EL (cell line): ENCODE measurements at places on chromosomes 5 and 9.
A peak's percentile ranks its signal among the peaks of the same experiment; 100 is the strongest.

DNA sequence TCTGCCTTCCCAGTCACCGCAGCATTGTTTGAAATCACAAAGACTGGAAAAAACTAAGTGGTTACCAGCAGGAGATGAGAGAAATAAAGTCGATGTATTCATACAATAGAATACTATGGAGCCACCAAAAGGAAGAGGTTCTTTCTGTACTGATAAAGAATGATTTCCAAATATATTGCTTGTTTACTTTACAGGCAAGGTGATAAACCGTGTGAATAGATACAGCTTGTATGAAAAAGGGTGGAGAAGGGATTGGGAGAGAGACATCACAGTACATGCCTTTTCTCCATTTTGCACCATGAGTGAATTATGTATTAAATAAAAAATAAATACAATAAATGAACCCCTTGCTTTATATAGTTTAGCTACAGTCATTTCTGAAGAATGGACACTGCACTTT lies 91.7 kb downstream of the RFK start:
- DNase-seq, result no peak

DNA sequence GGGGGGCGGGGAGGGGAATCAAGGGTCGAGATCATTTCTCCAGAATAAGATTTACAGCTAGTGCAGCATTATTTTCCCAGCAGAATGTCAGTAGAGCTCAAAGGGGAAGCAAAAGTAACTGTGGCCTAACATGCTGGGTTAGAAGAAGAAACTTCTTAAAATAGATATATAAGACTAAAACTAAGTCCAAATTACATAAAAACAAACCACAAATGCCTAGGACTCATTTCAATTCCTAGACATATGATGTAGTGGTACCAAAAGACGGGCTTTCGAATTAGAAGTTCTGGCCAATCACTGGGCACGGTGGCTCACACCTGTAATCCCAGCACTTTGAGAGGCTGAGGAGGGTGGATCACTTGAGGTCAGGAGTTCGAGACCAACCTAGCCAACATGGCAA lies 20.8 kb upstream of the MELK start:
- no peak for DNase-seq

DNA sequence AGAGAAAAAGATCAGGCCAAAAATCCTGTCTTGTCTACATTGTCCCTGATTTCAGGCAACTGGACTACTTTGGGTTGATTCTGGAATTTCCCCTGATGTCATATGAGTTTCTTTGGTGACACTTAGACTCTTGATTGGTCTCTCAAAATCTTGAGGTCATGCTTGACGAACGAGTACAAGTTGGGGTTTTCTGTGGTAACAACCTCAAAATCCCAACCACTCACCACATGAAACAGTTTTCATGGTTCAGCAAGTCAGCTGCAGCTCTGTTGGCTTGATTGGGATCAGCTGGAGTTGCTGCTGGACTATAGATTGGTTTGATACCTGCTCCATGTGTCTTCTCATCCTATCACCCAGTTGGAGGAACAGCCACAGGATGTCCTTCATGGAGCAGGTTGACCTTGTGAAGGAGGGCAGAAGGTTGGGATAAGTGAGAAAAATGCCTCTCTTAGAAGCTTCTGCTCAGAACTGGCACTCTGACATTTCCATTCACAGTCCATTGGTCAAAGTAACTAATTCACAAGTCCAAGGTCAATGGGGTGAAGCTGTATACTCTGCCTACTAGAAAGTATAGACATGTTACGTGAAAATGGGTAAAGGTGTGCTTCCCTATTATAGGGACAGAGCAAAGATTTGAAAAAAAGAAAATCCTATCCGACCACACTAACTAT lies 284.5 kb downstream of the SH3GL2 start:
- no peak for DNase-seq

GRCh38 chr5:60014331-60014730 lies 120.8 kb upstream of the PDE4D start:
- DNase-seq, result peak; percentile 63

GRCh38 chr5:27491047-27491446 lies 452.7 kb upstream of the CDH9 start:
- no peak for DNase-seq

- DNase-seq, result no peak
These were observed 168.4 kb downstream of the GADD45G start for GRCh38 chr9:89773170-89773569.

DNA sequence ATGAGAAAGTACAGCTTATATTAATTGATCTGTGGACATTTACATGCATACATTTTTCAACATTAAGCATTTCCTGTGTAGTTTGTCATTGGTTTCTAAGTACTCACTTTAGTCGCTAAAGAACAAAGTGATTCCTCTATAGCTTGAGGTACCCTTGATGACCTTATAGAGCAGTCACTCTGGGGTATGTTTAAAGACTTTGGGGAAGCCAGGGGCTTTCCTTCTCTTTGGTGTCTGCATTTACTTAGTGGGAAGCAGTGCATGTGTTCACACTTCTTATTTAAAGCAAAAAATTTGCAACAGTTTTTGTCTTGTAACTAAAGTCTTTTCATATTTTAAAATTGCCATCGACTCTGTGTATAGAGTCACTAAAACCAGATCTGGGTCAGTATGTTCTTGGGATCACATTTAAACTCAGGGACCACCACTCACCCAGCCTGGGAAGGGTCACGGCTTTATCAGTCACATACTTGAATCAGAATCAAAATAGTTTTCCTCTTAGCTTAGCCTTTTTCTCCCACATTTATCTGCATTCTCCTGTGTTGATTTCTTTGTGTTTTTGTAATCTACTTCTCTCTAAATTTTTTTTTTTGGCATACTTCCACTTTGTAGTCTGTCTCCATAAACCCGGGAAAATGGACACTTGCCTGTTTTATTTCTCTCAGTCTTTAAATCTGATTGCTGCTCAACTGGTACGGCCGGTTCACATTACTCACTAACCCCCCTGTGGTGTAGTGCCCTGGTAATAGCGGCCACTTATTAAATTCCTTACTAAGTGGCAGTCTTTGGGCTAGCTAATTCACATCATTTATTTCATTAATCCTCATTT lies 143.9 kb upstream of the FBN2 start:
- DNase-seq, result peak; percentile 14

DNA sequence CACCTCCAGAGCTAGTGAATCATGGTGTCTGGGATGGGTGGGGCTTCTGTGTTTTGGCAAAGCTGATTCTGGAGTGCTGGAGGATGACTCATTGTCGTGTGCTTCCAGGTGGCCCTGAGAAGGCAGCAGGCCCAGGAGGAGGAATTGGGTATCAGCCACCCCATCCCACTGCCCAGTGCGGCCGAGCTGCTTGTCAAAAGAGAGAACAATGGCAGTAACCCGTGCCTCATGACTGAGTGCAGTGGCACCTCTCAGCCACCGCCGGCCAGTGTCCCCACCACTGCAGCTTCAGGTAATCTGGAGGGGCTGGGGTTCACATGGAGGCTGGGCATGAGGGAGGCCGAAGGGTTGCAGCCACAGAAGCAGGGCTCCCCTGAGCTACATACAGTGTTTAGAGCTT lies 5.4 kb downstream of the DMRT1 start:
- DNase-seq, result no peak
